ENCODE measurements at places on chromosomes 7 and 10. TPM values are rescaled to one million over a fixed set of nuclear protein-coding genes. Genes with fewer than 3 reads are reported as not detected.

GRCh38 chr7:113338071-113338696 lies 219.8 kb upstream of the SMIM30 start:
- no peak for DNase-seq

DNA sequence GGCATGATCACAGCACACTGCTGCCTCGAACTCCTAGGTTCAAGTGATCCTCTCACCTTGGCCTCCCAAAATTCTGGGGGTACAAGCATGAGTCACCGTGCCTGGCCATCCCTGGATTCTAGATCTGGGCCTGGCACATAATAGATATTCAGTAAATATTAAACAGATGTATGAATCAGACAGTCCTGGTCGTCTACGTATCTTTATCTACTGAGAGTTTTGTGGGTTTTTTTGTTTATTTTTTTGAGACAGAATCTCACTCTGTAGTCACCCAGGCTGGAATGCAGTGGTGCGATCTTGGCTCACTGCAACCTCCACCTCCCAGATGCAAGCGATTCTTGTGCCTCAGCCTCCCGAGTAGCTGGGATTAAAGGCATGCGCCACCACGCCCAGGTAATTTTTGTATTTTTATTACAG lies 24.3 kb upstream of the ITGB1 start:
- no peak for DNase-seq

- DNase-seq: no peak
These were observed 105.9 kb upstream of the CAV2 start for GRCh38 chr7:116393654-116394053.

GRCh38 chr10:95423164-95424005 lies 132.6 kb upstream of the PDLIM1 start:
- DNase-seq: no peak

- peak; percentile 78 for DNase-seq
These were observed 99.6 kb downstream of the SVIL start for GRCh38 chr10:29535012-29535777.

GRCh38 chr10:93762979-93763391 lies 5.2 kb downstream of the LGI1 start:
- no peak for DNase-seq

DNA sequence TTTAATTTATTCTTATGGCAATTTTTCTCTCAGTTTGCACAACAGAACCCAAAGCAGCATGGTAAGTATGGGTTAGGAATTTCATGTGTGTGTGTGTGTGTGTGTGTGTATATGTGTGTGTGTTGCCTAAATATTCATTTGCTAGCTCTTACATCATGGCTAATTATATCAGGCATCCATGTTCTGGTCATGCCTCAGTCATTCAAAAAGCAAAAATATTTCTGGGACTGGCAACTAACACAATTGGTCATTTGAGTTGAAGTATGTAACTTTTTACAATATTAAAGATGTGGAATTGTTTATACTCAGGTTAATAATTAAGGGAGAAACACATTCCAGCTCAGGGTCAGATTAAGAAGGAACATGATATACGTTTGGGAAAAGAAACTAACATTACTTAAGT lies 67.6 kb upstream of the PHYHIPL start:
- DNase-seq: no peak

DNA sequence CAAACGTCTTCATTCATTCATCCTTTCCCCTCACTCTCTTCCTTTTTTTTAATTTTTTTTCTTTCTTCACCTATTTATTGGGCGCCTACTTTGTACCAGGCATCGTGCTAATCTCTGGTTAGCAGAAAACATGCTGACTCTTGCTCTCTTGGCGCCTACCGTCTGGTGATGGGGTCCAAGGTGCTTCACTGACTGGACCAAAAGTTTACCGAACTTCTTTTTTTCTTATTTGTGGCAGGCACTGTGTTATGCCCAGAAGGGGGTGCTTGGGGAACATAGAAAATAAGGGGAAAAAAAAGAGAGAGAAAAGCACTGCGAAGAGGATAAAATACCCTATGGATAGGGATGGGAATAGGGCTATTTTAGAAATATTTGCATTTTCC lies 505 bp upstream of the FAM204A start:
- DNase-seq: no peak

DNA sequence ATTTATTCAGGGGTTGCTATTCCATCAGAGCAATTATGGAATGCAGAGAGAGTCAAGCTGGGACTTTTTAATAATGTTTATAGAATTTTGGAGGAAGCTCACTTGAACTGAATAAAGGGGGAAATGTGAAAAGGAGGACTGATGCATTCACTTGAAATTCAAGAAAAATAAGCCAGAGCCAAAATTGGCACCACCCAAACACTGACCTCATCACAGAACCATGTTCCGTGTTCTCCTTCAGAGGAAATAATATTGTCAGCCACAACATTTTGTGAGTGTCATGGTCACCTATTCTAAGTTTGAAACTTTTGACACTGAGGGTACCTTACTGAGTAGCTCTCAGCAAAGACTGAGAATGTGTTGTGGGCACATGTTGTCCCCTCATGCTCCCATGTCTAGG lies 207.0 kb downstream of the ANK3 start:
- DNase-seq: no peak

DNA sequence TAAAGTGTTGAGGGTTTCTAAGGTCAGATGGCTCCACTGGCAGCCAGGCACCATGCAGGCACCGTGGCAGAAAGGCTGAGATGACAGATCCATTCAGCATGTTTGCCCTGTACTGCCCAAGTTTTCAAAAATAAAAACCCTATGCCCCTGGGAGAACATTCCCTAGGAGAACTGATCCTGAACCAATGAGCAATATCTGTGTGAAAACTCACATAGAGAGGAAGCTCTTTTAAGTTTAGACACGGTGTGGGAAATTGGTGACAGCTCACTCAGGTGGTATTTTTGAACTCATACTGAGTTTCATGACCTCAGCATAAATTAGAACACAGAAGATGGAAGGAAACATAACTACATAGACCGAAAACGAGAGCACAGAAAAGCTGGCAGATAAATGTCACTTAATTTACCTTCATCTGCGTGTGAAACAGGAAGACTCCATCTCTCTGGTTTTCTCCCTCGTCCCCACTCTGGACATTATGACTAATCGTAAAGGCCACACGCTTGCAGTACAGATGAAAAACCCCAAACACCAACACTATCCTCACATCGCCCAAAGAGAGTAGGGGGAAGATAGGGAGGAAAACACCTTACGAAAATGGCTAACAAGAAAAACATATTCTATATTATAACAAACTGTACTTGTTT lies 127.8 kb downstream of the ICA1 start:
- DNase-seq: no peak

- peak; percentile 91 for DNase-seq
These were observed 398 bp downstream of the DENND11 start for GRCh38 chr7:141701489-141702046.

DNA sequence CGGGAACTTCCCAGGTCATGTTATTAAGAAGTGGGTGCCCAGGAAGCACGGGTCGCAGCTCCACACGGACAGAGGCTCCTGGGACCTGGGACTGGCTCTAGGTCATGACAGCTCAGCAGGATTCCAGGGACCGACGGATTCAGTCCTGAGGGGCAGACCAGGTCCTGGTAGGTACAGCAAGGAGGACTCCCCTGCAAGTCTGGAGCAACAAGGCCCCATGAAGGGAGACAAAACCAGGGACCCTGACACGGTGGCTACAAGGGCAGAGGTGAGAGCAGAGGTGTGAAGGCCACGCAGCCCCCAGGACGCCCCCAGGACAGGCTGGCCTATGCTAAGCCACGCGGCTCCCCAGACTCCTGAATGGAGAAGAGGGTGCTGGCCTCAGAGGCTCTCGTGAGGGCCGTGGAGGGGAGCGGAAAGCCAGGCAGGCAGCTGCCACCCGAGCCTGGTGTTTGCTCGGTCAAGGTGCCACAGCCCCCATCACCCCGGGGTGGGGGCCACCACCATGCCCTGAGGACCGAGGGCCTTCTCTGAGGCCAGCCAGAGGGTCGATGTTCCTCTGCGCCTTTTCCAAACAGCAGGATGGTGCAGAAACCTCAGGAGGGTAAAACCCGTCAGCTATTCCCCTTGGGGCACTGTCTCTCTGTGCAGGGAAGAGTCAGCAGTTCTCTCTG lies 348.9 kb downstream of the PTPRN2 start:
- DNase-seq: peak; percentile 39

DNA sequence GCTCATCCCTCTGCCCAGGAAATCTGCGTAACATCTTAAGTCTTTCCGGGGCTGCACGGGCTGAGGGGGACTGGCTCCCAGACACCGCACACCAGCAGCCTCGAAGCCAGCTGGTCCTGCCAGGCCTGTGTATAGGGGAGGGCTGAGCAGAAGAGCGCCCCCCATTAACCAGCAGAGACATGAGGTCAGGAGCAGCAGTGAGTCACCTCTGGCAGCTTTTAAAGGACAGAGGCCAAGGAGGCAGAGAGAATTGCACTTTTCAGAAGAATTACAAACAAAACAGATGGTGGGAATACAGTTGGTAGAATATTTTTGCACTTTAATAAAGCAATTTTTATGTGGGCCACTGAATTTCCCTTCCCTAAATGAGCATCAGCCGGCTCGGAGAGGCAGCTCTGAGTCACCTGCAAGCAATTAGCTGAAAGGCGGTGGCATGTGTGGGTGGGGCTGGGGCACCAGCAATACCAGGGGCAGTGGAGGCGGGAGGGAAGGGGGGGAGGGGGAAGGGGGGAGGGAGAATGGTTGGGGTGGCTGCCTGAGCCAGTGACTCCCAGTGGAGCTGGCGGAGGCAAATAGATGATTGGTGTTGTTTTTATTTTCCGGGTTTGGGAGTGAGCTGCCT lies 39.1 kb downstream of the GOLGA7B start:
- peak; percentile 93 for DNase-seq

DNA sequence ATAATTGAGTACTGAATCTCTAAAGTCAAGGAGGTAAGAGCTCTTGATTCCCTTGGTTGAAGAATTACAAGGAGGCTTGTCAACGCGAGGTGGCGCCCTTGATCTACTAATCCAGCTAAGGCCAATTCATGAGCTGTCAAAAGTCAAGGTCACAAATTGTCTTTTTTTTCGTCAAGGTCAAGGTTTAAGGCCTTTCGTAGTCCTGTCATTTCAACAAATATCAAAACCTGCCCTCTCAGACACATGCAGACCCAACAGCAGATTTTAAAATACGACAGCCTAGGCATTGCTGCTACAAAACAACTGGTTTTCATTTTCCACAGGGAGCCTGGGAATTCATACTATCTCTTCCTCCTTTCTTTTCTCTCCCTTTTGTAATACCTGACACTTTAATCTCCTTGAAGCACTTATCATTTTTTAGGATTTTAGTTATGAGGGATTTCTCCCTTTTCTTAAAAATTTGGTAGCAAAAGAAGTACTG lies 3.6 kb downstream of the HOXA13 start:
- peak; percentile 85 for DNase-seq

- no peak for DNase-seq
These were observed 36.6 kb upstream of the PRKAR2B start for GRCh38 chr7:107007892-107008287.

GRCh38 chr10:86598151-86598550 lies 56.2 kb upstream of the OPN4 start:
- DNase-seq: no peak

DNA sequence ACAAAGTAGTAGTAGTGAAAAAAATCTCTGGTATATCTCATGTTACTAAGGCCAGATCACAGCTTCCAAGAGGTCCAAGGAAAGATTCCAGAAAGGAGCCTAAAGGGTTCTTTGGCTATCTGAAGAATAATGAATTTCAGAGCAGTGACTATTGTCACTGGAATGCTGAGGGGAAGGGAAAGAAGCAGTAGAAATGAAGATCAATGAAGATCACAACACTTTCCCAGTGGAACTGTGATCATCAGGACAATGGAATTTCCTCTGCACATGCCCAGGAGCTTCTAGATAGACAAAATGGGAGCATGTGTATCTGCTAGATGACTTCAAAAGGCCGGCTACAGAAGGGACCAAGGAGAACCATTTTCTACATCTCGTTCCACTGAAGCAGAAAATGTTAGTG lies 219.5 kb upstream of the PHYHIPL start:
- DNase-seq: no peak

DNA sequence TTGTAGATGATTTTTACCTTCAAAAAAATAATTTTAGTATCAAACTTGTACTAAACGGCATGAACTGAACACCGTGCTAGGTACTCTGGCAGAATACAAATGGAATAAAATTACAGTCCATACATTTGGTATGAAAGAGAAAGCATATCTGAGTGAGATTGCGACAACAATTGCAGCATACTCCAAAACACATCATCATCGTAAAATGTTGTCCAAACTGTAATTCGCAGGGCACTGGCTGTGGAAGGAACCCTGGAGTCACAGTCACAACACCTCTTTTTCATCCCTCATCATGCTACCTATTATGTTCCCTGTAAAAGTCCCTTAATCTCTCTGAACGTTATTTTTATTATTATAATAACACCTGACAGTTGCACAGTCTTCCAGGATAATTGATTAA lies 13.5 kb downstream of the CREM start:
- no peak for DNase-seq

DNA sequence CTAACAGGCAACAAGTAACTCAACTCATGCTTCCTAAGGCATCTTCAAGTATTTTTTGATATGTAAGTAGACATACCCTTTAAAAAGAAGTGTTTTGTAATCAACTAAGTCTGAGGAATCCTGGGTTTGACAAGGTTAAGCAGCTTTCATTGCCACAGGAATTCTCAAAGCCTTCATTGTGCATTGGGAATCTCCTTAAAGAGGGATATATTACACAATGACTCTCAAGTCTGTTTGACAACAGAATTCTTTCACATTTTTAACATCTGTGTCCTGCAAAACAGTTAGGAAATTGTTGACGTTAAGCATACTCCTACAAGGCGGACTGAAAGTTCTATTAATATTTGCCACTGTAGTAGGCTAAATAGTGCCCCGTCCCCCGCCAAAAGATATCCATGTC lies 71.4 kb downstream of the SGMS1 start:
- no peak for DNase-seq

- no peak for DNase-seq
These were observed 2.9 kb upstream of the LCOR start for GRCh38 chr10:96829029-96829773.

GRCh38 chr7:49527182-49527581 lies 246.3 kb upstream of the VWC2 start:
- no peak for DNase-seq

GRCh38 chr10:76354212-76354738 lies 922.9 kb downstream of the LRMDA start:
- DNase-seq: no peak

GRCh38 chr7:41874201-41874785 lies 171.4 kb upstream of the INHBA start:
- DNase-seq: no peak

GRCh38 chr7:111138586-111138985 lies 47.7 kb downstream of the LRRN3 start:
- DNase-seq: no peak

The ADRB1 gene
- total RNA-seq: 0.24 TPM

The ZP3 gene
- 6.9 TPM for total RNA-seq

The RNF133 gene
- total RNA-seq: not detected

The FGFR2 gene
- 47.1 TPM for total RNA-seq

The UCMA gene
- not detected for total RNA-seq

The HKDC1 gene
- 0.03 TPM for total RNA-seq

The AKR1C4 gene
- not detected for total RNA-seq

The WEE2 gene
- total RNA-seq: not detected

The ADAM12 gene
- 0.11 TPM for total RNA-seq

The SFTPA1 gene
- not detected for total RNA-seq

The TEX47 gene
- not detected for total RNA-seq

The CREB5 gene
- 1.8 TPM for total RNA-seq

The ZNF248 gene
- total RNA-seq: not detected

The SFRP5 gene
- 1.9 TPM for total RNA-seq

The TAS2R5 gene
- 0.24 TPM for total RNA-seq

The OPN4 gene
- total RNA-seq: not detected

The NKX1-2 gene
- total RNA-seq: 57.8 TPM

The PDE6C gene
- not detected for total RNA-seq

The EXOSC1 gene
- total RNA-seq: 84.5 TPM
